ENCODE measurements at places on chromosomes 12 and 14.

DNA sequence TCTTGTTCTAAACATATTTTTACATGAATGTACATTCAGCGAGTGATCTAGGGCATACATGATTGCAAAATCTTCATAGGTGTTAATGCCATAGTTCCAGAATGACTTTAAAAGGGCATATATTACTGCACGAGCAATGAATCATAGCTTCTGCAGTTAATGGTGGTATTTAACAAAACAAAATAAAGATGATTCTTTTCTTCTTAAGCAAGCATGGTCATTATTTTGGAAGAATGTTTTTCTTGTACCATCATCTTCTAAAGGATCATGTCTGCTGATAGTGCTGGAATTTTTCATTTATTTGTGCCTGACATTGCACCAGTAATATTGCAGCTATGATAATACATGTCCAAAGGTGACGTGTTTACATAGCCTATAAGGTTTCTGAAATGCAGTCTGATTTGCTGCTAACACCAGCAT, 388.6 kb downstream of the CCDC91 start:
- DNase-seq = no peak

- DNase-seq = no peak
Measured at GRCh38 chr12:90262251-90262650, 553.6 kb upstream of the ATP2B1 start.

GRCh38 chr14:22263961-22264360, 325.1 kb downstream of the DAD1 start:
- no peak for DNase-seq

DNA sequence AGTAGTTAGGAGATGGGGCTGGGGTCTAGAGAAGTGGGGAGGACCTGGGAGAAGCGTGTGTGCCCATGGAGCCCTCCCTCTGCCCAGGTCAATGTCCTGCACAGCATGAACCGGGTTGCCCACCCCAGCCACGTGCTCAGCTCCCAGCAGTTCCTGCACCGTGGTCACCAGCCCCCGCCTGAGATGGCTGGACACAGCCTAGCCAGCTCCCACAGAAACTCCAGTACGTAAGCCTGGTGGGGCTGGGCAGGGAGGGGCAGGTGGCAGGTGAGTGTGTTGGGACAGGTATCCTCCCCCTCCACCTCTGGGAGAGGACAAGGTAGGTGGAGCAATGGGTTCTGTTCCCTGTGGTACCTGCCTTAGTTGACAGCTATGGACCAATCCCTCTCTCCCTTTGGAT, 20.7 kb downstream of the CLSTN3 start:
- DNase-seq = no peak

- no peak for DNase-seq
Measured at GRCh38 chr12:127819056-127819455, 447.9 kb upstream of the TMEM132C start.

DNA sequence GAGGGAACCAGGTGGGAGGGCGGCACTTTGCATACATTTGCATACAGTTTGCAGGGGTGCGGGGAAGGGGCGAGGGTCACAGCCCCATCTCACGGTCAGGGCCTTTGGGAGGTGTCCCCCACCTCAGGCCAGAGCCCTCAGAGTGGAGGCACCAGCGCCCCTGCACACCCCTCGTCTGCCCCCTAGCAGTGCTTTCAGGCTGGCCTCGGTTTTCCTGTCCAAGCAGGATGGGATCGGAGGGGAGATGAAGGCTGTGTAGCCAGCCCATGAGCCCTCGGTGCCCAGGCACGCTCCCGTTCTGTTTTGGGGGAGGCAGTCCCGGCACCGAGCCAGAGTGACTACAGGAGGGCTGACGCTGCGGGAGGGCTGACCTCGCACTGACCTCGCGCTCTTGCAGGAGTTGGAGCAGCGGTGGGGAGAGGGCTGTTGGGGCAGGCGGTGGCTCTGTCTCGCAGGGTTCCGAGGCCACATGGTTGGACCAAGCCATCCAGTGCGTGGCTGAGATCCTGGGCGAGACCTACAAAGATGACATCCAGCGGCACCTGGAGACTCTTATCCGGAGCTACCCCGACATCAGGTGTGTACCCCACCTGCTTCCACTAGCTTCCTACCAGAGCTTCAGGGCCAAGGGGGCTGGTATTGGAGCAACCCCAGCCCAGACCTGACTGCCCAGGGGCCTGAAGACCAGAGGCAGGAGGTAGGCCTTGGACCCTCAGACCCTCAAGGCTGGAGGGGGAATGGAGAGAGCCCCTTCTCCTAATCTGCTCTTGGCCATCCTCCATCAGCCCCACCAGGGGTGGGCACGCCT, 13.6 kb downstream of the EXOC3L4 start:
- DNase-seq = no peak
